CD4-positive, alpha-beta T cell treated with Interleukin-17A for 4 hours (primary cell): ENCODE measurements at places on chromosomes 5 and 9.

DNA sequence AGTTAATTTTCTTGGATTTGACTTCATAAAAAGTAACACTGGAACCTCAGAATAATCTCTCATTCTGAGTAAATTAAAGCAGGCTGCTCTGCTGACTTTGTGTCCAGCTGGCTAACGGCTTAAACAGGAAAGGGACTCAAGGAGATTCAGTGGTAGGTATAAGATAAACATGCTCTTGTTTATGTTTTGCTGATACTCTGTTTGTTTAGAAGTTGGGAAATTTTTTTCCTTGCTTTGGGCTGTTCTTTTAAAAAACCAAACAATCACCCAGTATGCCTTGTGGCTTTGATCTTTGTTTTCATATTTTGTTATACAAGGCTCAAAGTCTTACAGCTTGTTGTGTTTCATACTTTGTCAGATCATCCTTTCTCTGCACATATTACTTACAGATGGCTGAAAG, 237.6 kb upstream of the RIOK2 start:
- DNase-seq: no peak

- DNase-seq: no peak
Observed at GRCh38 chr5:15702102-15702501, 202.1 kb downstream of the FBXL7 start.

DNA sequence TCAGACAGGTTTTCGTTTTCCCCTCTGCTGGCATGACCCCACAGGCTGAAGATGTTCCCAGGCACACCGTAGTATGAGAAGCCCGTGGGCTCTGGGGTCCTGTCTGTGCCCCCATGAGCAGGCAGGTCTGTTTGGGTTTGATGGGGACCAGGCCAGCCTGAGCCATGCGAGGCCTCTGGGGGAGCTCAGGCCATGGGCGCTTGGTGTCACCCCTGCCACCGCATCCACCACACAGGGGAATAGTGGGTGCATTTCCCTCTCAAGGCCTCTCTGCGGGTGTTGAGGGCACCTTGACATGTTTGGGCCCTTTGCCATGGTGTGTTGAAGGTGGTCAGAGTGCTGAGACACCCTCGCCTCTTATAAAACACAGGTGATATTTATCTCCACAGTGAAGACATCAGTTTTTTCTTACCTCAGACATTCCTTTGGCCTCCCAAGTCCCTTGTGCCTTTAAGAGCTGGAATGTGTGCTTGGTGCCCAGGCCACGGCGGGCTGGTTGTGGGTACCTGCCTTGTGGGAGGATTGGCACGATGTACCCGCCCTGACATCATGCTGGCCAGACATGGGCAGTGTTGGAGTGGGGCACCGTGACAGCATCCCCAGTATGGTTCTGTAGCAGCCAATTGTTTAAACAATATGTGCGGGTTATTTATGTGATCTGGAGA, 68.3 kb downstream of the WNK2 start:
- no peak for DNase-seq

GRCh38 chr5:57717555-57717954, 234.9 kb upstream of the ACTBL2 start:
- DNase-seq: no peak

GRCh38 chr5:6178846-6179532, 199.4 kb downstream of the MED10 start:
- DNase-seq: no peak

DNA sequence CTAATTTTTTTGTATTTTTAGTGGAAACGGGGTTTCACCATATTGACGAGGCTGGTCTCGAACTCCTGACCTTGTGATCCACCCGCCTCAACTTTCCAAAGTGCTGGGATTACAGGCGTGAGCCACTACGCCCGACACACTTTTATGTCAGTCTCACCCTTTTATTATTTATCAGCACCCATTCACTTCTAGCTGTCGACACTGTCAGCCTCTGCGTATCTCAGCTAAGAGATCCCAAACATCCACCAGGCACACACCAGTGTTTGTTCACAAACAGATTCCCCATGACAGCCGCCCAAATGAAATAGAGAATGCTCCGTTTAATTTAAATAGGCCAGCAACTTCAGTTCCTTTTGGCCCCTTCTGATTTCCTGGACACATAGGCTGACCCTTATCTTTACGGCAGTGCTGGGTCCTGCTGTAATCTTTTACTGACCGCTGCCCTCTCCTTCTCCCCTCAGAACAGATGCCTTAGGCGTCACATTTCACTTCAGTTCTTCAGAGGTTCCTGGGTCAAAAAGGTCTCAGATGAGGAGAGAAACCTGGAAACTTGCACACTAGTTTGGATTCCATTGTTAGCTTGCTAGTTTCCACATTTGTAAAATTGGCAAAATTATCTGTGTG, 43.1 kb upstream of the CKMT2 start:
- no peak for DNase-seq

GRCh38 chr5:73859696-73860095, 233.7 kb downstream of the ARHGEF28 start:
- no peak for DNase-seq

GRCh38 chr9:86075132-86076109, 23.9 kb downstream of the GOLM1 start:
- no peak for DNase-seq

- DNase-seq: peak; percentile 10
Observed at GRCh38 chr9:132487351-132487791, 77.4 kb downstream of the CFAP77 start.

DNA sequence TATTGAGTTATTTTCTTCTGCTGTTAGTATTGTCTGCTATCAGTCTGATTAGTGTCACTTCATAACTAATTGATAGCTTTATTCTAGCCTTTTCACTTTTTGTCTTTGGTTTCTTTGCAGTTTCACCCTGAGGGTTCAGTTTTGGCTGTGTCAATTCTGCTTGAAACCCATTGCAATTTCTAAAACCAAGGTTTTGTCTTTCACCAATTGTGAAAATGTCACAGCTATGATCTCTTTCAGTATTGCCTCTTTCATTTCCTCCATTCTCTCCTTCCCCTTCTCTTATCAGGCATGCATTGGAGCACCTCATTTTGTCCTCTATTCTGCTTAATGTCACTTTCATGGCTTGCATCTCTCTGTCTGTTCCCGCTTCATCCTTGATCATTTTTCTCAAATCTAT, 248.1 kb downstream of the YTHDC2 start:
- no peak for DNase-seq

DNA sequence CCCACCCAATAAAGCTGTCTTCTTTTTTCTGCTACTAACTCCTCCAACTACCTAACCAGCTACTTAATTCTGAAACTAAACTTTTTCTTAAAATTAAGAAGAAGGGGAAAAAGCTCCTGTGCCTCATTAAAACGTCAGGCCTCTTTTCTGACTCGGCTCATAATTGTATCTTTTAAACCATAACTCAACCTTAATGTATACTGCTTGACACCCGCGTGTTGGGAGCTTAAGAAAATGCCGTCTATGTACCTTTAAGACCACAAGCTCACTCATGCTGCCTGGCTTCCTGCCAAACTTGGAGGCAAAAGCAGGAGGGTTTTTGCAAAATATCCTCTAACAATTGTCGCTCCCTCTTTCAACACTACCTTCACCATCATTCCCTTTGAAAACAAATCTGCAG, 5.0 kb downstream of the EBF1 start:
- DNase-seq: peak; percentile 72

DNA sequence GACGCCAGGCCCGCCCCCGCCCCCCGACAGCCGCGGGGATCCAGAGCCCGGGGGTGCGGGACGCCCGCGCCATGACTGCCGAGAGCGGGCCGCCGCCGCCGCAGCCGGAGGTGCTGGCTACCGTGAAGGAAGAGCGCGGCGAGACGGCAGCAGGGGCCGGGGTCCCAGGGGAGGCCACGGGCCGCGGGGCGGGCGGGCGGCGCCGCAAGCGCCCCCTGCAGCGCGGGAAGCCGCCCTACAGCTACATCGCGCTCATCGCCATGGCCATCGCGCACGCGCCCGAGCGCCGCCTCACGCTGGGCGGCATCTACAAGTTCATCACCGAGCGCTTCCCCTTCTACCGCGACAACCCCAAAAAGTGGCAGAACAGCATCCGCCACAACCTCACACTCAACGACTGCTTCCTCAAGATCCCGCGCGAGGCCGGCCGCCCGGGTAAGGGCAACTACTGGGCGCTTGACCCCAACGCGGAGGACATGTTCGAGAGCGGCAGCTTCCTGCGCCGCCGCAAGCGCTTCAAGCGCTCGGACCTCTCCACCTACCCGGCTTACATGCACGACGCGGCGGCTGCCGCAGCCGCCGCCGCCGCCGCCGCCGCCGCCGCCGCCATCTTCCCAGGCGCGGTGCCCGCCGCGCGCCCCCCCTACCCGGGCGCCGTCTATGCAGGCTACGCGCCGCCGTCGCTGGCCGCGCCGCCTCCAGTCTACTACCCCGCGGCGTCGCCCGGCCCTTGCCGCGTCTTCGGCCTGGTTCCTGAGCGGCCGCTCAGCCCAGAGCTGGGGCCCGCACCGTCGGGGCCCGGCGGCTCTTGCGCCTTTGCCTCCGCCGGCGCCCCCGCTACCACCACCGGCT, 1.0 kb downstream of the FOXE1 start:
- peak; percentile 69 for DNase-seq

- DNase-seq: no peak
Observed at GRCh38 chr5:116765441-116765840, 190.8 kb upstream of the SEMA6A start.

DNA sequence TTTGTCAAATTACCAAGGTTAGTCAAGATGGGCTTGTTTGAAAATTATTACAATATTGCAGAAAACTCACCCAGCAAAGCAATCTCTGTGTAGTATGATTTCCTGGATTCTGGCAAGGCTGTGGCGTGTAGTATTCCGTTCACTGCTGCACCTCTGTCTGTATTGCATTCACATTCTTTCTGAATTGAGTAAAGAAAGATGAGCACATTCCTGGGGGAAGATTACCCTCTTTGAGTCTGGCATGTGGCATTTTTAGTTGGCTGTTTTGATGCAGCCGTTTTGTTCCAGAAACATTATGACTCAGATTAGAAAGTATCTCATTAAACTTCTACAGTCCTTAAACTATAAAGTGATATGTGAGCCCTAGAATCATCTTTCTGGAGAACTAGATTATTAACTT, 197.7 kb downstream of the TENT4A start:
- no peak for DNase-seq

DNA sequence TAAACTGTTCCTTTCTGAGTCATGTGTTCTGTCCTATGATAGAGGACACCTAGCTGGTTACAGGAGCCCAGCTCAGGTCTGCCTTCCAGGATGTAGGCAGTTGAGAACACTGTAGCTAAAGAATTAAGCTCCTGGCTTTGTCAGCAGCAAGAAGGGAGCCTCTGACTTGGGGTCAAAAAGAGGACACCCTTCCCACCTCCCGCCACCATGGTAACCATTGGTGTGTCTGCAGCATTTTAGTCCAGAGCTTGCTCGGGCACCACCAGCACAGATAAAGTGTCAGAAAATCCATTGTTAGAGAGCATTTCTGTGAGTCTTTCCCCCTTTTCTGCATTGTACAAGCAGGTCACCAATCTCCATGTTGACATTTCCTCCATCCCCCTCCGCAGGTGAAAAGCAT, 181.7 kb downstream of the DOCK8 start:
- no peak for DNase-seq

DNA sequence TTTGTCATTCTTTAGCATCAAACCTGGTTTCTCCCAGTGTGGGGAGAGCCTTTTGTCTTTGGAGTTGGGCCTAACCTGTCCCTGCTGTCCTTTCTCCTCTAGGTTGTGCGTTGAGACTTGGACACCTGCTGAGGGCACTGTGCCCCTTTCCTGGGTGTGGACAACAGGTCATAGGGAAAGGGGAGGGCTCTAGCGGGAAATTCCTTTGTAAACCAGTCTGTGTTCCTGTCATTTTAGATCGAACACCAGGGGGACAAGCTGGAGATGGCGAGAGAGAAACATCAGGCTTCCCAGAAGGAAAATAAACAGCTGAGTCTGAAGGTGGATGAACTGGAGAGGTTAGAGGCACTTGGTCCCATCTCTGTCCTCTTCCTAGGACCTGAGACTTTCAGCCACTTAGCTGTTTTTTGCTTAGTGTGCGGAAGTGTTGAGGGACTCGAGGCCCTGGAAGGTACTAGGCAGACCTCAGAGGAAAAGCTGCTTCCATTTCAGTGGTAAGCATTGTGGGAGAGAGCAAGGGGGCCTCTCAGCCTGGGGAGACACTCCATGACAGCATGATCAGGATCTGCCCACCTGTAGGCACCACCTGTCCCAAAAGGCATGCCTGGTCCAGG, 8.6 kb upstream of the GLE1 start:
- DNase-seq: no peak

GRCh38 chr9:107260437-107261081, 22.5 kb upstream of the RAD23B start:
- no peak for DNase-seq

GRCh38 chr9:2955575-2955974, 111.7 kb upstream of the PUM3 start:
- DNase-seq: no peak
